ENCODE measurements at places on chromosomes 1 and 21. TPM values are rescaled to one million over a fixed set of nuclear protein-coding genes. Genes with fewer than 3 reads are reported as not detected.

The OR2T2 gene
- not detected for total RNA-seq

The SIM2 gene
- not detected for total RNA-seq

The F13B gene
- total RNA-seq = not detected

The SPRR2F gene
- total RNA-seq = not detected

The PAPPA2 gene
- total RNA-seq = 2.5 TPM

The PYHIN1 gene
- total RNA-seq = not detected

The FNDC10 gene
- 10.8 TPM for total RNA-seq

The TDRD5 gene
- not detected for total RNA-seq

The BCAR3 gene
- 44.8 TPM for total RNA-seq

The FCRL4 gene
- not detected for total RNA-seq

The PTGFRN gene
- total RNA-seq = 156 TPM

The TIAM1 gene
- 3.9 TPM for total RNA-seq

The DMRTA2 gene
- total RNA-seq = not detected

The MARCKSL1 gene
- total RNA-seq = 400 TPM

The KIAA0040 gene
- total RNA-seq = 3.8 TPM

The NUDT17 gene
- 1.3 TPM for total RNA-seq

The HCN3 gene
- under 0.01 TPM for total RNA-seq

The GBP6 gene
- total RNA-seq = not detected

The TMPRSS15 gene
- not detected for total RNA-seq

The TTLL10 gene
- not detected for total RNA-seq

The LHX8 gene
- total RNA-seq = not detected

The LGR6 gene
- not detected for total RNA-seq

The SIKE1 gene
- 30.7 TPM for total RNA-seq

The VCAM1 gene
- total RNA-seq = 6.0 TPM

The YIPF1 gene
- 21.3 TPM for total RNA-seq

The ALG14 gene
- total RNA-seq = 11.7 TPM

The HSD3B1 gene
- not detected for total RNA-seq

The CYYR1 gene
- total RNA-seq = 1.6 TPM

The SH2D2A gene
- 0.18 TPM for total RNA-seq

The PTAFR gene
- not detected for total RNA-seq

The ADAMTS1 gene
- 180 TPM for total RNA-seq

The PROK1 gene
- total RNA-seq = not detected

The PRDM16 gene
- 4.2 TPM for total RNA-seq

The ZNF695 gene
- total RNA-seq = 1.9 TPM

The PEX10 gene
- 22.0 TPM for total RNA-seq

The TFF3 gene
- not detected for total RNA-seq

The MUL1 gene
- total RNA-seq = 30.8 TPM

The ZSWIM5 gene
- total RNA-seq = under 0.01 TPM

The RCSD1 gene
- total RNA-seq = 0.81 TPM

The ADAMTS5 gene
- total RNA-seq = 1.1 TPM

The CFAP107 gene
- total RNA-seq = not detected

The SERINC2 gene
- 9.1 TPM for total RNA-seq

The RXFP4 gene
- total RNA-seq = not detected

The ZMYM1 gene
- 22.0 TPM for total RNA-seq

The GNAT2 gene
- not detected for total RNA-seq

The KCNJ15 gene
- total RNA-seq = not detected

The CLDN17 gene
- not detected for total RNA-seq

The SERBP1 gene
- 206 TPM for total RNA-seq

The CR1L gene
- total RNA-seq = not detected

The FAM76A gene
- 3.9 TPM for total RNA-seq

The PLA2G5 gene
- 35.0 TPM for total RNA-seq

The MARK1 gene
- total RNA-seq = 0.16 TPM

The LIN28A gene
- not detected for total RNA-seq

The SEMA6C gene
- 3.1 TPM for total RNA-seq

The ANKRD45 gene
- not detected for total RNA-seq

The HMCN1 gene
- 42.8 TPM for total RNA-seq

Data from cardiac atrium fibroblast (primary cell).